Activated CD4-positive, alpha-beta T cell treated with anti-CD3 and anti-CD28 coated beads, Interleukin-2, amount 50 U/mL, for 48 hours (primary cell): ENCODE measurements at places on chromosomes 1 and 21.

- DNase-seq, result no peak
Observed at GRCh38 chr1:106768077-106768476, 288.4 kb upstream of the PRMT6 start.

GRCh38 chr1:100343897-100344296 lies 8.4 kb upstream of the CDC14A start:
- DNase-seq, result no peak

GRCh38 chr1:172559572-172560210 lies 26.7 kb downstream of the SUCO start:
- DNase-seq, result no peak

DNA sequence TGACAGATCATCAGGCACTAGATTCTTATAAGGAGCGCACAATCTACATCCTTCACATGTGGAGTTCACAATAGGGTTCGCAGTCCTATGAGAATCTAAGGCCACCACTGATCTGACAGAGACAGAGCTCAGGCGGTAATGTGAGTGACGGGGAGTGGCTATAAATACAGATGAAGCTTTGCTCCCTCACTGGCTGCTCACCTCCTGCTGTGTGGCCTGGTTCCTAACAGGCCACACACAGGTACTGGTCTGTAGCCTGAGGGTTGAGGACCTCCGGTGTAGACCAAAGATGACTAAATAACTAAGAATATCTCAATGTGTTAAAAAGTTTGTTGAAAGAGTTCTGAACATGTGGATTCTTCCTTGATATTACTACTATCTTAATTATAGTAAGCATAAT lies 56.2 kb upstream of the ADAM30 start:
- no peak for DNase-seq

GRCh38 chr1:24236789-24237371 lies 49.8 kb upstream of the IFNLR1 start:
- no peak for DNase-seq

DNA sequence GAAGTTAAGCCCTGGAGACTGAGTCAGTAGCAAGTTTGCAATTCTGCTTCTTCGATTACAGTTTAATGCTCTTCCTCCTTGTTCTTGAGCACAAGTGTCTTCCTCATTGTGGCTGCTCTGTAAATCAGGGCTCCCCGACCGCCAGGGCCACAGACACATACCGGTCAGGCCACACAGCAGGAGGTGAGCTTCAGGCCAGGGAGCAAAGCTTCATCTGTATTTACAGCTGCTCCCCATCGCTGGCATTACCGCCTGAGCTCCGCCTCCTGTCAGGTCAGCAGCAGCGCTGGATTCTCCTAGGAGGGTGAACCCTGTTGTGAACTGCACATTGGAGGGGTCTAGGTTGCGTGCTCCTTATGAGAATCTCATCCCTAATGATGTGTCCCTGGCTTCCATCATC lies 1.7 kb upstream of the TRAPPC10 start:
- no peak for DNase-seq

DNA sequence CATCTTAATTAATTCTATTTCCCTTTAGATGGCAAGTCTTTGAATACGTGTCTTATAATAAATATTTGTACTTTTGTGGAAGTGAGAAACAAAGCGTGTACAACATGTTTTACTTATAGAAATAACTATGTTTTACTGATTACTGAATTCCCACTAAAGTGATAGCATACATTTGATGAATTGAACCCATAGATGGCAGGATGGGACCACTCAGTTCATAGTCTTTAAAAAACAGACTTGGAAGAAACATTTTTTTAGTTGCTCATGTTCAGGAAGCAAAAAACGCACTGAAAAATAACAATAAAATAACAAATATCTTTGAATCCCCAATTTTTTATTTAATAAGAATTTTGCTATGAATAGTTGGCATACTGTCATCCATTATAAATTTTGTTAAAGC lies 507.1 kb upstream of the ZRANB2 start:
- no peak for DNase-seq

GRCh38 chr21:36909901-36910561 lies 56.4 kb downstream of the HLCS start:
- DNase-seq, result peak; percentile 47

DNA sequence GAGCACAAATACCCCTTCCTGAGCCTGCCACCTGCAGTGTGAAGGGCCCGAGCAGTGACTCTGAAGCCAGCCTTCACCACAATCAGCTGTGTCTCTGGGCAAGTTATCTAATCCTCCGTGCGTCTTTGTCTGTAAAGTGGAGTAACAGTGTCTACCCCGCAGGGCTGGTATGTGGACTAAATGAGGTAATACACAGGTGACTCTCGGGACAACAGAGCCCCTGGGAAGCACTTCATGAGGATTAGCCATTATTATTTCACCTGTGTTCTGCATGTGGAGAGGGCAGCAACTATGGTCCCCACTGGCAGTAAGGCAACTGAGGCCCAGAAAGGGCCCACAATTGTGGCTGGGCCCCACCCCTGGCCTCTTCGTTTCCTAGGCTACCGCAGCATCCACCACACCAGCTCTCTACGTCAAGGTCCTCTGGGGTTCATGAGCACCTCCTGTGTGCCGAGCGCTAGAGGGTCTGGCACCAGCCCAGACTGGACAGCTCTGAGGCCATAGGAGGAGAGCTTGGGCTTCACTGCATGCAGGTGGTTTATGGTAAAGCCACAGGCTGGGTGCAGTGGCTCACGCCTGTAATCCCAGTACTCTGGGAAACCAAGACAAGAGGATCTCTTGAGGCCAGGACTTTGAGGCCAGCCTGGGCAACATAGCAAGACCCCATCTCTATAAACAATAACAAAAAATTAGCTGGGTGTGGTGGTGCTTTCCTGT lies 41.3 kb upstream of the LRP8 start:
- DNase-seq, result no peak

- no peak for DNase-seq
Observed at GRCh38 chr1:157798211-157798610, 21.3 kb upstream of the FCRL2 start.

DNA sequence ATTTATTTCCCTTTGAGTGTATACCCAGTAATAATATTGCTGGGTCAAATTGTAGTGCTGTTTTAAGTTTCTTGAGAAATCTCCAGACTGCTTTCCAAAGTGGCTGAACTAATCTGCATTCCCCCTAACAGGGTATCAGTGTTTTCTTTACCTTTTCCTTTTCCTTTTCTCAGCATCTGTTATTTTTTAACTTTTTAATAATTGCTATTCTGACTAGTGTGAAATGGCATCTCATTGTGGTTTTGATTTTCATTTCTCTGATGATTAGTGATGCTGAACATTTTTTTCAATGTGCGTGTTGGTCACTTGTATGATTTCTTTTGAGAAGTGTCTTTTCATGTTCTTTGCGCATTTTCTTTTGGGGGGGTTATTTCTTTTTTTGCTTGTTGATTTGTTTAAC lies 374.9 kb upstream of the BRINP3 start:
- no peak for DNase-seq

DNA sequence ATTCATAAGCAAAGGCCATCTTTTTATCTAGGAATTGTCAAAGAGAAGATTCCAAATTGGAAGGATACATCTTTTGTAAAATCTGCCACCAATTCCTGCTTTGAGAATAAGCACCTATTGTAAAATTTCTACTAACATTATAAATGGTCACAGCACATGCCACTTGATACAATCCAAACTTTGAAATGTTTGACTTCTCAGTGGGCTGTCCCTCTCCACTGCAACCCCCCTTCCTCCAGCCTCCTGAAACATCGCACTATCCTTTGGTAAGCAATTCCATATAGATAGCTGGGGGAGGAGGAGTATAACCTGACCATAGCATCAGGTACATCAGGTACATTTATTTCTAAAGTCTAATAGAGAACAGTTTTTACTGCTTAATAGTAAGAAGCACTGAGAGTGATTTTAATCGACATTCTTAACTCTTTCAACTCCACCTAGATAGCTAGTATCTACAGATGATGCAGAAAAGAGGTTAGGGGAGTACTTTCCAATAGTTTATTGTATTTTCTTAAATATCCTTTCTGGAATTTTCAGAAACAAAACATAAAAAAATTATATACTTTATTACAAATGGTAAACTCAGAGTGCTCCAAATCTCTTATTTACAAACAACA lies 2.9 kb downstream of the JUN start:
- DNase-seq, result no peak
